ENCODE measurements at places on chromosomes 11 and 22. TPM values are rescaled to one million over a fixed set of nuclear protein-coding genes. Genes with fewer than 3 reads are reported as not detected.
A peak's percentile ranks its signal among the peaks of the same experiment; 100 is the strongest.

CATSPER1 gene
- total RNA-seq = not detected

DDI1 gene
- not detected for total RNA-seq

CRYAB gene
- total RNA-seq = 4,504 TPM

JHY gene
- 2.3 TPM for total RNA-seq

SLC37A4 gene
- 7.7 TPM for total RNA-seq

GAL3ST1 gene
- total RNA-seq = not detected

IGHMBP2 gene
- 18.9 TPM for total RNA-seq

SPDYC gene
- not detected for total RNA-seq

LRRC56 gene
- total RNA-seq = not detected

NCAM1 gene
- 379 TPM for total RNA-seq

RASSF10 gene
- 0.14 TPM for total RNA-seq

KRTAP5-7 gene
- not detected for total RNA-seq

NPTXR gene
- total RNA-seq = 18.8 TPM

PICK1 gene
- total RNA-seq = 26.9 TPM

EHF gene
- total RNA-seq = 0.67 TPM

LGALS1 gene
- total RNA-seq = 951 TPM

DNA sequence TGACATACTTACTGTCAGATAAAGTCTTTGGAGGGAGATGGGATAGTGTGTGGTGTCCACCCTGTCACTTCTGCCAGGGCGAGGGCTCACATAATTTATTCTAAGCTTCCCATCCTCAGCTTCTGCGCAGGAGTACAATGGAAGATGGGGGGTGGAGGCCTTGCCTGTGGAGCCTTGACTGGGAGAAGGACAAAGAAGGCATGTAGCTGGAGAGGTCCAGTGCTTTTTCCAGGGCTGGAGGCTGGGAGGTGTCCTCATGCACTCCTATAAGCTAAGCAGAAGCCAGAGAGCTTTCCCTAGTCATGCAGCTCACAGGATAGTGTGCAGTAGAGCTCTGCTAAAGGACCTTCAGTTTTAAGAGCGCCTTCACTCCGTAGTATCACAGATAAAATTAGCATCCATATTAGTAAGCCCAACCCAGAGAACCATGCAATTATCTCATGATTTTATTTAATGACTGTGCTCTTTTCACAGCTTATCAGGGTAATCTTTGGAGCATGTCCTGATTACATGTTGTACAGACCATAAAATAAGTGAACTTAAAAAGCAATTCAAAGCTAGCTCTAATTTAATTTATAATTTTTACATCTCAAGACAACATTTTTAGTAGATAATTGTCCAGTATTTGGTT, 148.3 kb downstream of the TEAD1 start:
- DNase-seq = no peak

DNA sequence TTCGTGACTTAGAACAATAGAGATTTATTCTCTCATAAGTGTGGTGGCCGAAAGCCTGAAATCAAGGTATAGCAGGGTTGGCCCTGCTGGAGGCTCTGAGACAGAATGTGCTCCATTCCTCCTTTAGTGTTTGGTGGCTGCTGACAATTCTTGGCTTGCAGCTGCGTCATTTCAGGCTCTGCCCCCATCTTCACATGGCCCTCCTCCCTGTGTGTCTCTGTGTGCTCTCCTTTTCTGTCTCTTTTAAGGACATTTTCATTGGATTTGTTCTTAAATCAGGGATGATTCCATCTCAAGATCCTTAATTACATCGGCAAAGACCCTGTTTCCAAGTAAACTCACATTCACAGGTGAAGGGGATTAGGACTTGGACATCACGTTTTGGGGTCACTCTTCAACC, 10.2 kb upstream of the APOL6 start:
- no peak for DNase-seq

GRCh38 chr22:46572911-46573780, 35.7 kb upstream of the CELSR1 start:
- peak; percentile 28 for DNase-seq

DNA sequence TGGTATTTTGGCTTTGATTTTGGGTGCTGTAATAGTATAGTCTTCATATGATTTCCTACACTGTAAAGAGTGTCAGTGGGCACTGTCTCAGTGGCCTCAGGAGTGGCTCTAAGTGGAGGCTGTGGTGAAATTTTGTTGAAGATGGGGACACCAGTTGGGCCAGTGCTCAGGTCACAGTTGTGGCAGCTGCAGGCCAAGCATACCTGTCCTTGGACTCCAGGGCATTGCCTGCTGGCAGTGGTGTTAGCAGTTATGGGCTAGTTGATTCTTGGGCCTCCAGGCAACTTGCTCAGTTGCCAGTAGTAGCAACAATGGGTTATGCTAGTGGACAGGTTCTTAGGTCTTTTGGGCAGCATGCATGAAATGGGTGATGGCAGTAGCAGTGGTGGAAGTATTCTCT, 39.2 kb upstream of the SLC22A25 start:
- DNase-seq = no peak

DNA sequence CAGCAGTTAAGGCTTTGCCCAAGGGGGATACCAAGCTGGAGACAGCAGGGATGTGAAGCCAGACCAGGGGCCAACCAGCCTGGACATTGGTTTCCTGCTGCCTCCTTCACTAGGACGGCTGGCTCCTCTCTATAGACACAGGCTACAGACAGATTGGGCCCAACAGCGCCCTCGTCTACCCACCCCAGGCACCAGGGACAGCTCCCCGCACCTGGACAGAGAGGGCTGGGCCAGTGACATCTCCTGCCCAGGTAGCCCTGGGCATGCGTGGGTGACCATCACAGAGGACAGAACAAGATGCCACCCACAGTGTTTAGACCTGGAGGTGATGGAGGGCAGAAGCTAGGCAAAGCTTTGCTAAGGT, 1.2 kb downstream of the DKK3 start:
- no peak for DNase-seq

DNA sequence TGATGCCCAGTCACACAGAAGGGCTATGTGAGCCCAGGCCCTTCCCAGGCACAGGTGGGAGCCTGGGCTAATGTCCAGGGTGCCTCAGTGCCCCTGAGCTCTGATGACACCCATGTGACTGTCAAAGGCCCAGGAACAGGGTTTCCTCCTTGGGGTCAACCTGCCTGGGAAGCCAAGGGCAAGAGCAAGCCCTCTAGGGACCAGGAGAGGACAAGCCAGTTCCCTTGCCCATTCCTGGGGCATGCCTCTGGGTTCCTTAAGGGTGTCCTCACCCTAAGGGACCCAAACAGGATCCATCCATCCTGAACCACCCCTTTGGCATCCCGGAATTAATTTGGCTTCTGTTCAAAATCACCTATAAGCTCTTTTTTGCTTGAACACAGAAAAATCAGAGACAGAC, 39.0 kb downstream of the PISD start:
- DNase-seq = no peak

- DNase-seq = no peak
Measured at GRCh38 chr11:77402218-77402556, 71.7 kb downstream of the PAK1 start.

- no peak for DNase-seq
Measured at GRCh38 chr11:128297805-128298204, 289.6 kb downstream of the ETS1 start.

GRCh38 chr22:49015993-49016908, 811.4 kb downstream of the BRD1 start:
- DNase-seq = peak; percentile 63

GRCh38 chr22:36763576-36763975, 12.3 kb downstream of the IFT27 start:
- DNase-seq = no peak

- no peak for DNase-seq
Measured at GRCh38 chr11:33924341-33924740, 32.5 kb upstream of the LMO2 start.

DNA sequence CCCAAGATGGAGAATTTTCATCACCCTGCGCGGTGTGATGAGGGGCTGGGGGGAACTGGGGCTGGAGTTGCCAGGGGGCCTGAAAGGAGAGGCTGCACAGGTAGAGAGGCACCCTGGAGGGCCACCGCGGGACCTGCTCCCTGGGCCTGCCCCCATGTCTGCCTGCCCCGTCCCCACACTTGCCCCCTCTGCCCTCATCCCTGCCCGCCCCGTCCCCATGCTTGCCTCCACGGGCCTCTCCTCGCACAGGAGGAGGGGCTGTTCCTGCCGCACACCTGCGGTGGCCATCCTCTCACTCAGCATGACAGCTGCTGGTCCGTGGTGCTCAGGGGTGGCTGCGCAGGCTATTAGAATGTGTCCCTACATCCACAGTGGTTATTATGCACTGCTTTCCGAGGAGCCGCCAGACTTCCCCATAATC, 43.5 kb downstream of the LINC01488 start:
- DNase-seq = no peak

- DNase-seq = no peak
Measured at GRCh38 chr11:88183233-88183632, 8.0 kb upstream of the RAB38 start.

DNA sequence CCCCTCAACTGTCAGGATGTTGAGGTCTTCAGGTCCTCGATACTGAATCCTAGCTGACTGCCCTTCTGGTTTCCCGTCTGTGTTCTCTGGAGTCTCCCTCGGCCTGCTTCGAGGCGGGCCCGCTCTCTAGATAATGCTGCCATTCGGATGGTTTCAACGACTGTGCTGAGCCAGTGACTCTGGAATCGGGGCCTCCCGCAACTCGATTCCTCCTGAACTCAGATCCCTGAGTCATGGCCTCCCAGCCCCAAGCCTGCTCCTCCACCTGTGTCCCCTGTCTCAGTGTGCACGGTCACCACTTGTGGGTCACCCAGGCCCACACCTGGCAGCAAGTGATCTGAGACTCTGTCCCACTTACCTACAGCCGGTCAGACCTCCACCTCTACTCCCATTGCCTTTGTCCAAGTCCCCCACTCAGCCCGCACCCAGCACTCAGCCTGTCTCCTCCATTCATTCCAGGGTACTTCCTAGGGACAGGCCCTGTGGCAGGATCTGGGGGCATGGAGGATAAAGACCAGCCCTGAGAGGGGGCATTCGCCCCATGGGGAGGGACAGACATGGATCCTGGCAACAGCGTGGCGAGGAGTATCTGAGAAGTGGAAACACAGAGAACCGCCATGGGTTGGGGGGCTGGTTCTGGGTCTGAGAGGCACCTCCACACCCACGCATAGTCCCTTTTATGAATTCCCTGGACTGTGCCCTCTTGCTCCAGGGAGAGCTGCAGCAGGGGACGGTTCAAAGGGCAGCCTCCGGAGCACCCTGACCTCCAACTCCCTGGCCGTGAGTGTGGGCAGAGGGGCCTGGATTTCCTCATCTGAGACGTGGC, 14.3 kb downstream of the MPST start:
- no peak for DNase-seq

DNA sequence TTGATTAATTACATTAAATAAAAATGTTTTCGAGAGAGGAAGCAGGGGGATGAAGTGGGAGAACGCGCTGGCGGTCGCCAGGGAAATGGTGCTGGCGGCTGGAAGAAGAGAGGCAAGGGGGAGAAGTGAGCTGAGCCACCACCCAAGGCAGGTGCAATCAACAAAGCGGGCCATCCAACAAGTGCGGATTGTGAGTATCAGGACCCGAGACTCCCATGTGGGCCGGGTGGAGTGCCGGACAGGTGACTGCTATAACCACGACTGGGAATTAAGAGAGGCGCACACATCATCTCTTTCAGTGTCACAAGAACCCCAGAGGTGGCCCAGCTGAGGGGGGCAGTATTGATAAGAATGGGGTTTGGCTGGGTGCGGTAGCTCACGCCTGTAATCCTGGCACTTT, 41.2 kb upstream of the ATXN10 start:
- DNase-seq = no peak

GRCh38 chr22:46461566-46462180, 75.7 kb downstream of the CELSR1 start:
- DNase-seq = no peak

DNA sequence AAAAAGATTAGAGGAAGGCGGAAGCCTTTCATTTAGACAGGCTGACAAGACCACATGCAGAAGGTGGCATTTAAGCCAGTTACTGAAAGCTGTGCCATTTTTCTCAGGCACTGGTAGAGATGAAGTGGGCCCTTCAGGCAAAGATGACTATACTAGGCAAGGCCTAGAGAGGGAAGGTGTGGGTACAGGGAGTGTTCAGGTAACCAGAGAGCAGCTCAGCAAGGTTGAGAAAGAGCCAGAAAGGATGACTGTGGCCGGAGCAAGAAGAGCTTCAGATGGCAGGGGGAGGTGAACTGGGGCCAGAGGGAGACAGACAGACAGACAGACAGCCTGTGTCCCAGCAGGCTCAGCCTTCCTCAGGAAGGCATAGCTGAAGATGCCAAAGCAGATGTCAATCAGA, 88.1 kb upstream of the NARS2 start:
- no peak for DNase-seq

GRCh38 chr11:1638344-1638743, 8.8 kb downstream of the KRTAP5-5 start:
- DNase-seq = no peak

GRCh38 chr11:47606731-47607130, 12.5 kb upstream of the C1QTNF4 start:
- peak; percentile 69 for DNase-seq
